ENCODE measurements at places on chromosomes 1 and 21.

DNA sequence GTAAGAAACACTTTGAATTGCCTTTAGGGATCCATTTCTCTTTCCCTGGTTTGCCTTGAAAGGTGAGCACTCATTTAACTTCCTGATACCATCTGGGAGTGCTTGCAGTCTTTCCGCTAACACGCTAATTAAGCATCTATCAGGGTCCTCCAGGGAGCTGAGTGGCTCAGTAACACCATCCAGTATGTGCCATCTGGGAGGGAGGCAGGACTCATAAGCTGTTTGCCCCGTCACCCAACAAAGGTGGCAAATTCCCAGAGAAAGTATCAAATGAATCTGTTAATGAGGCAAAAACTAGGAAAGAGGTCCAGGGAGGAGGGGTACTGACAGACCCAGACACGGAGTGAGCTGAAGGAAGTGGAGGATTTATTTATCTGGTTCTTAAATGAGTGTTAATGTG lies 430.9 kb downstream of the HLX start:
- no peak for DNase-seq

GRCh38 chr1:222420633-222421032 lies 127.3 kb downstream of the HHIPL2 start:
- DNase-seq, result no peak

DNA sequence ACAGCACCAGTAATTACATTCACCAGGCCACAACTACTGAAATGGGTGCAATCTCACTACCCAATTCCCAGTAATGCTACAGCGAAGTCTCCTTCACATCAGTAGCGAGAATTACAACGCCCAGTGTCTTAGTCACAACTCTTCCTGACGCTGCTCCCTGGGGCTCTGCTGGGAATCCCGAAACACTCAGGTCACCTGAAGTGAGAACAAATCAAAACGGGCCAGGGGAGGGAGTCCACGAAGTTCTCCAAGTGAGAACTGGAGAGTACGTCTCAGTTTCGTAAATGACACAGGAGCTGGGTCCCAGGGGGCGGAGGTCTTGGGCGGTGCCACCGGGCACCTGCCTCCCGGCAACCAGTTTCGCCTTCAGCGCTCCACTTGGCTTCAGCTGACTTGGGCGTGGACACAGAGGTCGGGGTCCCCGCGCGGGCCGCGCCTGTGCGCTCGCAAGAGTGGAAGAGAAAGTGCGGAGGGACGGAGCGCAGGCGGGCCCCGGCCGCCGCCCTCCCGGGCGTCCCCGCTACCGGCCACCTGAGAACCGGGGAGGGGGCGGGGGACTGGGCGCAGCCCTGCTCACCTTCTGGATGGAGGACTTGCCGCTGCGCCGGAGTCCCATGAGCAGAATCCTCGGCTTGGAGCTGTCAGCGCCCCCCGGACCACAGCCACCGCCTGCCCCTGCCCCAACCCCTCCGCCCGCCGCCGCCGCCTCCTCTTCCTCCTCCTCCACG lies 575 bp downstream of the RRAGC start:
- DNase-seq, result peak; percentile 57

- peak; percentile 56 for DNase-seq
Measured at GRCh38 chr1:63774617-63775417, 1.0 kb downstream of the ROR1 start.

GRCh38 chr1:248857749-248858095 lies 1.2 kb downstream of the ZNF692 start:
- DNase-seq, result no peak

DNA sequence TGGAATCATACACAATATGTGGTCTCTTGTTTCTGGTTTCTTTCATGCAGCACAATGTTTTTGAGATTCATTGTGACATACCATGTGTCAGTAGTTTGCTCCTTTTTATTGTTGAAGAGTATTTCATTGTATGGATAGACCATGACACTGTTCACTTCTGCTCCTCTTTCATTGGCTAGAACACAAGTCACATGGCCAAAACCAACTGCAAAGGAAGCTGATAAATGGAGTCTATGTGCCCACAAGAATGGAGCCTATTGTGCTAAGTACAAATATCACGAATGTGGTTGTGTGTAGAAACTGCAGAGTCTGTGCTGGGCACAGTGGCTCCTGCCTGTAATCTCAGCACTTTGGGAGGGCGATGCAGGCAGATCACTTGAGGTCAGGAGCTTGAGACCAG lies 28.6 kb upstream of the FNBP1L start:
- no peak for DNase-seq

DNA sequence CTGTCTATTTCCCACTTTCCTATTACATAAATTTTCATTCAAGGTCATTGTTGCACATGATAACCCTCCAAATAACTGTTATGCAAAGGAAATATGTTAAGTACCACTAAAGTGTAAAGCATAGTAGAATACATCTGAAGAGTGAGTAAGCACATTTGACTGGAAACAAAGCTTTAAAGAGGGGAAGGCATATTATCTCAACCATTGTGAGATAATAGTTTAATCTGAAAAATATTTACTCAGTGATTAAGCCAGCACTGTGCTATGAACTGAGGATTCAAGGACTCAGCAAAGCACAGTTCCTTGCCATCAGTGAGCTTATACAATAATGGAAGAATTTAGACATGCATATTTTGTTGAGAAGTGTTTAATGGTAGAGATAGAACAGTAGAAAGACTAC lies 127.4 kb downstream of the HMCN1 start:
- DNase-seq, result peak; percentile 38

- DNase-seq, result no peak
Measured at GRCh38 chr1:164922585-164922984, 363.6 kb downstream of the PBX1 start.

GRCh38 chr21:40564318-40564717 lies 282.6 kb downstream of the DSCAM start:
- no peak for DNase-seq

DNA sequence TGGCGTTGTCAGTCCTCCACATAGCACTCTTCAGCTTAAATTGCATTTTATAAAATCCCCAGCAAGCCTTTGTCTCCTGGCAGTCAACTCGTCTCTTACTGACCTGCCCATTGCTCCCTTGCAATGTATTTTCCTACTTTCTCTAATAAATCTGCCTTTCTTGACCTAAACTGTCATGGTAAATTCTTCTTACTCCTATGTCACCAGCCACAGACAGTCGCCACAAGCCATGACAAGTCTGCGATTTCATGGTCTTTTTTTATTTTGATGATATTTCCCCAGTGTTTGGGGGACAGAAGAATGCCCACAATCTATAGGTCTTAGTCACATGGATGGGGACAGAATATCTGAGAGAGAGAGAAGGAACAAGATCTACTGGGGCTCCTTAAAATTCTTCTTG lies 8.4 kb downstream of the IFNAR2 start:
- DNase-seq, result no peak

Measured in astrocyte of the spinal cord (primary cell).